HuH-7.5 (cell line): ENCODE measurements at places on chromosomes 3 and 15.
A peak's percentile ranks its signal among the peaks of the same experiment; 100 is the strongest.

DNA sequence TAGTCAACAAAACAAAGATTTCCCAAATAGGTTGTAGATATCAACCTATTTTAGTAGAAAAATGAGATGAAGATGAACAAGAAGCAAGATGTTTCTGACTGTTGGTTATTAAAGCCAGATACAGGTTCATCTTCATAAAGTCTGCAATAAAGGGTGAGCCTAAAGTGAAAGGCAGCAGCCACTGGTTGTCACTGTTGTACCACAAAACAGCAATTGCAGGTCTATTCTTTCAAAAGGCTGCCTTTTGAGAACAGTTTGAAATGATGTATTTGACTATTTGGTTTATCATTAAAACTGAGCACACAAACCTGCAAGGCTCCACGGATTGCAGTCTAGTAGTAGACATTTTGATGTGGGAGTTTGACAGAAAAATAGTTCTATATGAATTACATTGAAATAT, 543.4 kb downstream of the GBE1 start:
- DNase-seq = peak; percentile 3

- DNase-seq = no peak
Measured at GRCh38 chr3:11953778-11954177, 50.4 kb upstream of the SYN2 start.

- no peak for DNase-seq
Measured at GRCh38 chr3:58575971-58576652, 1.1 kb downstream of the FAM107A start.

DNA sequence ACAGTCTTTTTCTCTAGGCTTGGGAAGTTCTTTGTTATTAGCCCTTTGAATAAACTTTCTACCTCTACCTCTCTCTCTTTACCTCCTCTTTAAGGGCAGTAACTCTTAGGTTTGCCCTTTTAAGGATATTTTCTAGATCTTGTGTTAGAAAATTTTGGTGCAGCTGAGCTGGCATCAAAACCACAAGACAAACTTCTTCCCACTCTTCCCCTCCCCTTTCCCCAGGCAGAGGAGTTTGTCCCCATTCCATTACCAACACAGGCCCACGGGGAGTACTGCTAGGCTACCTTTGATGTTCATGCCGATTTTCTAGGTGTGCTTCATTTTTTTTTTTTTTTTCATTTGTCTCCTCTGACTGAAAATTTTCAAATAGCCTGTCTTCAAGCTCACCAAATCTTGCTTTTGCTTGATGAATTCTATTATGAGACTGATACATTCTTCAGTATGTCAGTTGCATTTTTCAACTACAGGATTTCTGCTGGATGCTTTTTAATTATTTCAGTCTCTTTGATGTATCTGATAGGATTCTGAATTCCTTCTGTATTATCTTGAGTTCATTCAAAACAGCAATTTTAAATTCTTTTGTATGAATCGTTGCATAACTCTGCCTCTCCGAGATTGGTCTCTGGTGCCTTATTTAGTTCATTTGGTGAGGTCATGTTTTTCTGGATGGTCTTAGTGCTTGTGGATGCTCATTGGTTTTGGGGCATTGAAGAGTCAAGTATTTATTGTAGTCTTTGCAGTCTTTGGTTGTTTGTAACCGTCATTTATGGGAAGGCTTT, 112.0 kb downstream of the UBE2E2 start:
- DNase-seq = no peak

DNA sequence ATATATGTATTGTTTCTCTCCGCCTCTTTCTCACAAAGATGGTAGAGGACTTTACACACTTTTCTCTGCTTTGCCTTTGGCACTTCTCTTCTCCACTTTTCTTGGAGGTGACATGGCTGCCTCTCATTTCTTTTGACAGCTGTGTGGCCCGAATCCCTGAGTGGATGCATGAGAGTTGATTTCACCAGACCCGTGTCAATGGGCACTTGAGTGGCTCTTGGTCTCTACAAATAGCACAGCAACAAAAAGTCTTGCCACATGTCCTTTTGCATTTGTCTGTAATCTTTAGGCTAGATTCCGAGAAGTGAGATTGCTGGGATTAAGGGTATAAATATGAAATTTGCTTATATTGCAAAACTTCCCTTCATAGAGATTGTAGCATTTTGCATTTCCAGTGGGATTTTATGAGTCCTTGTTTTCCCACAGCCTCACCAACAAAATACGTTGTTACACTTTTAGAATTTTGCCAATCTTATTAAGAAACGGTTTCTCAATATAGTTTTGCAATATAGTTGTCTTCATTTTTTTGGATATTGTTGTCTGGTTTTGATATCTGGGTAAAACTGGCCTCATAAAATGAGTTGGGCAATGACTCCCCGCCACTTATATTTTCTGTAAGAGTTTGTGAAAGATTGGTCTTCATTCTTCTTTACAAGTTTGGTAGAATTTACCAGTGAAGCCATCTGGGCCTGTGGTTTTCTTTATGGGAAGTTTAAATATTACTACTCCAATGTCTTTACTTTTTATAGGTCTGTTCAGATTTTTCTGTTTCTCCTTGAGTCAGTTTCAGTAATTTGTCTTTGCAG, 5.2 kb upstream of the TRPM1 start:
- no peak for DNase-seq

- no peak for DNase-seq
Measured at GRCh38 chr3:143478115-143478693, 358.6 kb downstream of the CHST2 start.

- no peak for DNase-seq
Measured at GRCh38 chr3:64674591-64675076, 13.2 kb downstream of the ADAMTS9 start.

- DNase-seq = no peak
Measured at GRCh38 chr3:186640473-186640818, 247 bp downstream of the FETUB start.

- DNase-seq = no peak
Measured at GRCh38 chr3:124974691-124975090, 40.1 kb upstream of the MUC13 start.

DNA sequence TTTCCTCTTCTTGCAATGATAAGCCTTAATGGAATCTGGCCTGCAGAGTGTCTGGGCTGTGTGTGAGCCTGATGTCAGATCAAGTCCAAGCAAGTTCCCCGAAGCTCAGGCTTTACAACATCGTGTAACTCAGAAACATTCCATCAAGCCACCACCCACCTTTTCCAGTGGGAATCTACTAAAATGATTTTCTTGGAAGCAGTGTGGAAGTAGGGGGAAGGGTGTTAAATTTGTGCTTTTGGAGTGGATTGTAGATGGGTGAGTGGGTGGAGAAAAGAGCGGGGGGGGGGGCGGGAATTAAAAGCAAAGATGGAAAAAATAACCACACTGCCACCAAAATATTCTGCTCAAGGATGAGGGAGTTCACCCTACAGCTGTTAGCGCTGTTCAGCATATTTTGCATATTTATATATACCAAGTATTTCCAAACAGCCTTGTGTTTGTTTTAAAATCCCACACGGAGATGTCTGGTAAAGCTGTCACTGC, 53.6 kb downstream of the VGLL3 start:
- no peak for DNase-seq

DNA sequence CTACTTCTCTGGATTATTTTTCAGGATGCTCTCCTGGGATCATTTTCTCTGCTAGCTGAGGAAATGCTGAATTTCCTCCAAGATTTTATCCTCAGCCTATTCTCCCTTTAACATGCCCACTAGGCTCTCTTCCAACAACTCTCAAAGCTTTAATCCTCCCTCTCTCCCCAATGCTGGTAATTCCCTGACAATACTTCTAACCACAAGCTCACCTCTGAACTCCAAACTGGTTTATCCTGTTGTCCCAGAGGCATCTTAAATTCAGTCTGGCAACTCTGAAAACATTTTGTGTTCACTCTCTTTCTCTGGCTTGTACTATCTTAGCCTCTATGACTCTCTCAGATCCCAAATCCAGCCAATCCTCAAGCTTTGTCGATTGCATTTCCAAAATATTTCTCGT, 490.3 kb downstream of the MECOM start:
- DNase-seq = no peak

GRCh38 chr15:36403351-36403750, 176.1 kb upstream of the CDIN1 start:
- no peak for DNase-seq

DNA sequence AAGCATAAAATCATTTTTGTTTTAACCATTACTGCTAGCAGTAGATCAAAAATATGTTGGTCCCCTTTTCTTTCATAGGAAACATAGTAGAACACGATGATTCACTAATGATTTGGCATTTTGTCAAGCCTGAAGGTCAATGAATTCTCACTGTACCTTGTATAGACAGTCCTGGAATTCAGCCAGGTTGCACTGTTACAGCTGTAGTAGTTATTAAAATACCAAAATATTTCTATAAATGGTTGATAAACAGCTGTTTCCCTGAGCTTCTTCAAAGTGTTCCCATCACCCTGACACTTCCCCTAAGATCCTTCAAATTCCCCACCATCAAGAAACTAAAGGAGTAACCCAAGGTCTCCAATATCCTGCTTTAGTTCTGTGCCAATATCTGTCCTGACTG, 200.9 kb downstream of the ATP8B4 start:
- no peak for DNase-seq

- no peak for DNase-seq
Measured at GRCh38 chr3:50139308-50139707, 15.8 kb upstream of the SEMA3F start.

DNA sequence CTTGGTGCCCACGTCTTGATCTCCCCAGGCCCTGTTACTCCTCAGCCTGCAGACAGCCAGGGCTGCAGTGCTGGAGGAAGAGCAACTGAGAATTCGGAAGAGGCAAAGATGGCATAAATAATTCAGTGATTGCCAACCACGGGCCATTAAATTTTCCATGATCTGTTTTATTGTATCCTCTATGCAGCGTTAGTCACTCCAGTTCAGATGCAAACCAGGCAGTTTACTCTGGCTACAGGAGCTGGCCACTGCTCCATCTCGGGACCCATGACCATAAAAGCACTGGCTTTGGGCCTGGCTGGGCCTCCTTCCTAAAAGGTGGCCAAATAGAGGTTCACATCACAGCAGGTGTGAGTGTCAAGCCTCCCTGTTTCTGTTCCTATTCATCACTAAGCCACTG, 137.6 kb upstream of the TLE3 start:
- DNase-seq = no peak

DNA sequence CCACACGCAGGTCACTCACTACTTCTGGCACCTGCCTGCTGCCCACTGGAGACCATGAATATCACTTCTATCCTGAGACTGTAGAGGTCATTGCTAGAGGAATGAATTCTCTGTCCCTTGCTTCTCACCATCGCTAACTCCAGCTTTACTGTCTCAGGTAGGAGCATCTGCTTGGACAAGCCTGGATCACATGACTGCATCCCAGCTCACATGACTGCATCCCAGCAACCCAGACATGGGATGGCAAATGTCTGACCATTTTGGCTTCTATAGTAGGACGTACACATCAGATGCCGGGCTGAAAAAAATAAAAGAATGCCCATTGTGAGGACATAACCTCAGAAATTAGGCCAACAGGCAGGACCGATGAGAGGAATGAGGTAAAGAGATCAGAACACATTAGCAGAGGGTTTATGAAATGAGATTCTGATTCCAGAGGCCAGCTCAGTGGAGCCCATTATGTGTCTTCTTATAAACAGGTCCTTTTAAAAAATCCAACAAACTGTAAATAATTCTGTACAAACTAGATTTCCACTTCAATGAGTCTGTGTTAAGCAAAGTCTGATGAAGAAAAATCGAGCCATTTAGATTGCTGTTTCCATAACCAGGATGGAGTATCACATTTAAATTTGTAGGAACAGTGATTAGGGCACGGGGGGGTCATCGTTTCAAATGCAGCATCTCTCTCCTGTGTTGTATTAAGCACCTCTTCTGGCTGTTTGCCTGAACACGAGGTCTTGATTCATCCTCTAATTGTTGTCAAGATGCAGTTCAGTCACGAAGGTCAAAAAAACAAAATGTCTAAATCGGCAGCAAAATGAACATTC, 126.7 kb downstream of the MTHFS start:
- no peak for DNase-seq
